LHCN-M2 (cell line): ENCODE measurements at places on chromosomes 7 and 10. TPM values are rescaled to one million over a fixed set of nuclear protein-coding genes. Genes with fewer than 3 reads are reported as not detected.

CDHR3 gene
- 1.2 and 2.3 TPM in 2 replicates for total RNA-seq

TSPAN12 gene
- 6.2 and 6.4 TPM in 2 replicates for total RNA-seq

PRXL2A gene
- total RNA-seq, result not detected in 2 replicates

AOAH gene
- total RNA-seq, result not detected in 2 replicates

SAMD8 gene
- 26.1 TPM in 2 replicates for total RNA-seq

AKR1C4 gene
- total RNA-seq, result not detected in 2 replicates

SPDYE16 gene
- total RNA-seq, result not detected in 2 replicates

GRCh38 chr7:75969182-75969581, 25.2 kb downstream of the TMEM120A start:
- DNase-seq, result no peak

- DNase-seq, result no peak
Observed at GRCh38 chr10:99593312-99593711, 26.9 kb downstream of the SLC25A28 start.

- DNase-seq, result no peak
Observed at GRCh38 chr7:74573512-74573911, 84.0 kb upstream of the GTF2I start.

GRCh38 chr7:437329-438251, 82.1 kb downstream of the PDGFA start:
- no peak for DNase-seq

GRCh38 chr7:47452715-47453092, 129.2 kb downstream of the TNS3 start:
- DNase-seq, result no peak

DNA sequence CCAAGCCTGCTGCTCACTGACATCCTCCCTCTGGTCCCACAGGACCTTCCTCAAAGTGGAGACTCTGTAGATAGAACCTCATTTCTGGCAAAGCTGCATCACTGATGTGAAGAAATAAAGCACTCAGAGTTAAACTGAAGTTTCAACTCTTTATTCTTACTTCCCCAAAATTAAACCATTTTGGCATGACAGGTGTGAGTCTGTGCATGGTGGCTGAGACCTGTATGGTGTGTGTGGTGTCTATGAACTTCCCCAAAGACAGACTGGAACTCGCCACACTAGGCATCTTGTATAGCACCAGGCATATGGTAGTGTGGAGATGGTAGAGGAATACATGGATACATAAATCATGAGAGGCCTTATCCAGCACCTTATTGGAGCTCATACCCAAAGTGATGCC, 6.6 kb upstream of the WDFY4 start:
- DNase-seq, result no peak

DNA sequence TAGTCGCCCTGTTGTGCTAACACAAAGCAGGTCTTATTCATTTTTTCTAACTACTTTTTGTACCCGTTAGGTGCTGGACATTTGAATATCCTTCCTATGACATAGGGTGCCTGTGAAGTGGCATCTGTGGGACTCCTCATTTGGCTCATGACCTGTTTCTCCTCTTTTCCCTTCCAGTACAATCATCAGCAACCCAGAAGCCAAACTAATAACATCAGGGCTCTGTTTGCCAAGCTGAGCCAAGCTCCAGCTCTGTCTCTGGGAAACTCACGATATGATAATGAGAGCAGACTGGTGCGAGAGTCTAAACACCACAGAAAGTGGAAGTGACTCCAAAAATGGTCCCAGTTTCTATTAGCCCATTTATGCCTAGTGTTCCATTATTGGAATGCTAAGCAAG, 92.0 kb downstream of the SVIL start:
- no peak for DNase-seq

DNA sequence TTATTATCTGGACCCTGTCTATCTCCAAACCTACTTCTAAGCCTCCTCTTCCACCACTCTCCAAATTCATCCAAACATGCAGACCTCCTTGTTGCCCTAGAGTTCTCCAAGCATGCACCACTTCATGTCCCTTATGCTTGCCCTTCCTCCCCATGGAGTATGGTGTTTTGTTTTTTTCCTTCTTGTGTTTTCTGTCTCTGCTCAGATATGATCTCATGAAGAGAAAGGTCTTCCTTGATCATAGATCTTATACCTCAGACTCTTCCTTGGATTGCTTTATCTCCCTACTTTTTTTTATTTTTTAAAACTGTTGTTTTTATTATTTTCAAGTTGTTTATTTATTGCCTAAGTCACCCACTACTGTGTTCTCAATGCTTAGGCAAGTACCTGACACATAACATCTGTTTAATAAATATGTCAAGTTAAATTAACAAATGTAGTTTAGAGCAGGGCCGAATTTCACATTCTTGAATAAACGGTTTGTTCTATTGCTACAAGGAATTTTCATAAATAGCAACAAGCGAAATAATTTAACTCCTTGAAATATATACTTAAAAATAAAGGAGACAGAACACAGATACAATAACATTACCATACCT, 84.5 kb downstream of the HGF start:
- DNase-seq, result no peak

DNA sequence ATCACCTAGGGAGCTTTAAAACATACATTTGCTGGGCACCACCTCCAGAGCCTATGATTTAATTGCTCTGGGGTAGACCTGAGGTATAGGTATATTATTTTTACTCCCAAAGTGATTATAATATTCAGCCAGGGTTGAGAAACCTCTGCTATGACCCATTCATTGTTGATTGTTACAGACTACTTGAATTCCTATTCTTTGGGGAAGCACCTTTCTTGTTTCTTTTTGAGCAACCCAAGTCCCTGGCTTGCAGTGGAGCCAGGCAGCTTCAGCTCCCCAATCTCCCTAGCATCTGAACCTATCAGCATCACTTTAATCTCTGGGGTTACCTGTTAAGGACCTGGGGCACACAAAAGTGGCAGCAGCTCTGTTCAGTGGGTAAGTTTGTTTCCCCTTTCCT, 8.6 kb downstream of the PRKG1 start:
- no peak for DNase-seq
